GM23338 (cell line): ENCODE measurements at places on chromosomes 4 and X. TPM values are rescaled to one million over a fixed set of nuclear protein-coding genes. Genes with fewer than 3 reads are reported as not detected.

GRCh38 chrX:24005028-24005427, 22.0 kb downstream of the KLHL15 start:
- H3K27ac ChIP-seq, result no peak overlapping the region
- no peaks in the 10 kb centered on the region for H3K36me3 ChIP-seq
- no peaks in the 10 kb centered on the region for H3K4me1 ChIP-seq
- no peaks in the 10 kb centered on the region for H3K27me3 ChIP-seq

- no peak overlapping the region for H3K27ac ChIP-seq
- H3K27me3 ChIP-seq, result no peaks in the 10 kb centered on the region
- H3K4me1 ChIP-seq, result no peaks in the 10 kb centered on the region
- H3K36me3 ChIP-seq, result no peaks in the 10 kb centered on the region
- no peak overlapping the region for H3K4me3 ChIP-seq
- no peak for DNase-seq
These were observed 601.3 kb downstream of the SPRY1 start for GRCh38 chr4:123997776-123998449.

GRCh38 chr4:38572793-38573192, 91.2 kb upstream of the KLF3 start:
- no peak overlapping the region for H3K4me3 ChIP-seq
- no peaks in the 10 kb centered on the region for H3K27me3 ChIP-seq
- DNase-seq, result no peak

- no peak for DNase-seq
- no peaks in the 10 kb centered on the region for H3K27me3 ChIP-seq
- H3K27ac ChIP-seq, result no peak overlapping the region
- H3K4me3 ChIP-seq, result no peak overlapping the region
- no peaks in the 10 kb centered on the region for H3K36me3 ChIP-seq
These were observed 52.5 kb downstream of the F11 start for GRCh38 chr4:186318481-186318880.

DNA sequence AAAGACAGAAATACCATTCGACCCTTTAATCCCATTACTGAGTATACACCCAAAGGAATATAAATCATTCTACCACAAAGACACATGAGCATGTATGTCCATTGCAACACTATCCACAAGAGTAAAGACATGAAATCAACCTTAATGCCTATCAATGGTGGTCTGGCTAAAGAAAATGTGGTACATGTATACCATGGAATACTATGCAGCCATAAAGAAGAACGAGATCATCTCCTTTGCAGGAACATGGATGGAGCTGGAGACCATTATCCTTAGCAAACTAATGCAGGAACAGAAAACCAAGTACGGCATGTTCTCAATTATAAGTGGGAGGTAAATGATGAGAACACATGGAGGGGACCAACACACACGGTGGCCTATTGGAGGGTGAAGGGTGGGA, 7.9 kb downstream of the SCLT1 start:
- H3K36me3 ChIP-seq, result peaks cover 7% of the 10 kb centered on the region; the same call in 1 of the 2 replicates
- no peak overlapping the region for H3K4me3 ChIP-seq
- no peaks in the 10 kb centered on the region for H3K4me1 ChIP-seq
- no peak for DNase-seq
- H3K27me3 ChIP-seq, result no peaks in the 10 kb centered on the region

DNA sequence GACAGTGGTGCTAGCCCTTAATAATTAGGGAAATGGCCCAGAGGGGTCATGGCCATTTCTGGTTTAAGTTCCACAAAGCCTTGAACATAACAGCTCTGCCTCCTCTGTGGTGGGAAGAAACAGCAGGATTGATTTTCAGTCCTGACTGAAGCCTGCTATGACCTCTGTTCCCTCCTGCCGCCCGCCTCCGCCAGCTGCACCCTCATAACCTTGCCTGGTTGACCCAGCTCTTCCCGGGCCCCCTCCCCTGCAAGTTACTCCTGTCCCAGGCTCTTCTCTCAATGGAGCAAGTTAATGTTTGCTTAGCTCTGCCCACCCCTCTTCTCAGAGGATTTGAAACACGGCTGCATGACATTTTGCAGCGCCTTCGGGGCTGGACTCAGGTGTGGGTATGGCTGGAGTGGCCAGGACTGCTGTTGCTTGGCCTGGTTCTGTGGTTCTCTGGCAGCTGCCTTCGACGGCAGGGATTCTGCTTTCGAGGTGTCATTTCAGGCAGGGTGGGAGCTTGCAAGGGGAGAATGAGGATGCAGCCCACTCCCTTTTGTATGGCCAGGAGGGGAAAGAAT, 27.3 kb downstream of the BCORL1 start:
- DNase-seq, result no peak
- H3K4me3 ChIP-seq, result no peak overlapping the region
- H3K27ac ChIP-seq, result no peak overlapping the region
- H3K27me3 ChIP-seq, result no peaks in the 10 kb centered on the region

- peaks cover 14% of the 10 kb centered on the region; the same call in 1 of the 2 replicates for H3K4me1 ChIP-seq
- H3K27me3 ChIP-seq, result no peaks in the 10 kb centered on the region
- H3K4me3 ChIP-seq, result no peak overlapping the region
- DNase-seq, result no peak
- no peak overlapping the region for H3K27ac ChIP-seq
These were observed 103.8 kb upstream of the ATP6AP2 start for GRCh38 chrX:40476958-40477357.

Gene GABRG1
- 0.58 and 1.6 TPM in 2 replicates for total RNA-seq

Gene HS6ST2
- total RNA-seq, result 3.7 and 4.8 TPM in 2 replicates

Gene TLR7
- total RNA-seq, result not detected in 2 replicates

Gene DRP2
- 0.24 and 0.39 TPM in 2 replicates for total RNA-seq

Gene SPINK2
- total RNA-seq, result 0.73 TPM in 1 of 2 replicates, not detected in the other
